Motor neuron (in vitro differentiated cells): ENCODE measurements at places on chromosomes 7 and 10. TPM values are rescaled to one million over a fixed set of nuclear protein-coding genes. Genes with fewer than 3 reads are reported as not detected.
A peak's percentile ranks its signal among the peaks of the same experiment; 100 is the strongest.

- peak; percentile 69 for ATAC-seq
Measured at GRCh38 chr7:150755473-150756099, 18.4 kb downstream of the GIMAP5 start.

GRCh38 chr7:2714636-2715035 lies 26.6 kb downstream of the AMZ1 start:
- ATAC-seq: no peak

DNA sequence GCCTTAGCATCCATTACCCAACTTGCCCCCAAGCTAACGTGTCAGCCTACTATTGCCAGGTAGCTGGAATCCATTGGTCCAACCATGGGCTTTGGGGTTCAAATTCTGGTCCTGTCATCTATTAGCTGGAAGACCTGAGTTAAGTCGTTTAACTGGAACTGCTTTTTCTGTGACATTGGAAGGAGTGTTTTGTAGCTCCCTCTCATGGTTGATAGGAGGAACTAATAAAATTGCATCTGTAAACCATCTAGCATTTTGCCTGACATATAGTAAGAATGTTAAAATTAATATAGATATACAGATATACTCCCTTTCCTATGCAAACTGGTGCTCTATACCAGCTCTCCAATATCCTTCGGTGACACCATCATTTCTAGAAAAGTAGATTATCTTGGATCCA lies 23.8 kb upstream of the SLF2 start:
- ATAC-seq: no peak

GRCh38 chr10:3056280-3057037 lies 10.9 kb upstream of the PFKP start:
- no peak for ATAC-seq

- ATAC-seq: no peak
Measured at GRCh38 chr7:104552102-104552501, 223.7 kb downstream of the LHFPL3 start.

DNA sequence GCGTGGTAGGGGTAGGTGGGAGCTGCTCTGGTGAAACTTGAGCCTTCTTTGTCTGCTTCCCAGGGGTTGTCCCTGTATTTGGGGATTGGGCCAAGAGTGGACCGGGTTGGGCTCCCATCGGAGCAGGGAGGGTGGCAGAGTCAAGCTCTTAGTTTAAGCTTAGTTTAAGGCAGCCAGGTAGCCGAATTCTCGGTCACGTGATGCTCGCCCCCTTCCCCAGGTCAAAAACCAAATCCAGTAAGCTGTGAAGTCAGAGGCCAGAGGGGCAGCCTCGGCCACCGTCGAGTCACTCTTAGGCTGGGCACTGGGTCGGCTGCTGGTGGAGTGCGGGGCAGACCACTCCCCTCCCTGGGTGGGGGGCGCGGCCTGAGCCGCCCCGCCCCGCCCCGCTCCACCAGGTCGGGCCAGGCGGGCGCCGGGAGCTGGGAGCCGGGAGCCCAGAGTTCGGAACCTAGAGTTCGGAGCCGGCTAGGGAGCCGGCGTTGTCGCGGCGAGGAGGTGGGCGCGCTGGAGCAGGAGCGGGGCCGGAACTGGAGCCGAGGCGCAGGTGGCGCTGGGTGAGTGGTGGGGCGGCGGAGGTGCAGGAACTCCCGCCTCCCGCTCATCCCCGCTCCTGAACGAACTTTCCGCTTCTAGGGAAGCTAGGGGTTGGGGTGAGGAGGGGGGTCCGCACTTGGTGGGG lies 2.8 kb upstream of the LZTS2 start:
- no peak for ATAC-seq

- no peak for ATAC-seq
Measured at GRCh38 chr10:9535744-9536143, 1481.3 kb downstream of the GATA3 start.

- no peak for ATAC-seq
Measured at GRCh38 chr7:52365349-52365748, 670.1 kb upstream of the POM121L12 start.

- no peak for ATAC-seq
Measured at GRCh38 chr7:126774077-126774476, 478.7 kb downstream of the GRM8 start.

GRCh38 chr7:96319439-96319838 lies 2.5 kb downstream of the SLC25A13 start:
- no peak for ATAC-seq

- ATAC-seq: no peak
Measured at GRCh38 chr7:85178531-85179298, 8.1 kb downstream of the SEMA3D start.

DNA sequence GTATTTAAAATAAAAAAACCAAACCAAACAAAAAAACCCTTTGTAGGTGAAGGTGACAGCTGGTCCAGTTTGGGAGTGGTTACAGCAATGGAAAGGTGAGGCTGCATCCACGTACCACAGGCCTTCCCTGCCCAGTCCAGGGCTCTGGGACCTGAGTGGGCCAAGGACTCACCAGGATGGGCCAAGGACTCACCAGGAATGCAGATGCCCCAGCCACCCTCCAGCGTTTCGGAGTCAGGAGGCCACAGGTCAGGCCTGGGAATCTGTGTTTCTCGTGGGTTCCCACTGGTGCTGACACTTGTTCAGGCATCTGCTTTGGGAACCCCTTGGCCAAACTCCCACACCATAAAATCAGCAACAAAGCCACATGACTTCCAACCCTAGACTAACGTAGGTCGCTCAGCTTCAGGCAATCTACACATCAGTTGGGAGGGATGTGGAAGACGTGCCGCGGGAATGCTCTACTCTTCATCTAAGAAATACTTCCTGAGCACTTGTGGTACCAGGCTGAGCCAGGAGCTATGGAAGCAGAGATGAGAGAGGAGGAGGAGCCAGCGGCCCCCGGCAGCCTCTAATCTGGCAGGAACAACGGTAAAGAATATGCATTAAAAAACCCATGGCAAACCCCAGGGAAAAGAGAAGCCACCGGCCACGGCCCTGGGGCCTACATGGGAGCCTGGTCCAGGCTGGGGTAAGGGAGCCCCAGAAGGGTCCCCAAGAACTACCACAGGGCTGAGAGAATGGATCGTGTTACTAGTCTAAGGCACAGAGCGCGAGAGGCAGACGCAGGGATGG lies 473.4 kb downstream of the PTPRN2 start:
- no peak for ATAC-seq

GRCh38 chr7:111730476-111731300 lies 168.4 kb upstream of the IMMP2L start:
- ATAC-seq: peak; percentile 85

GRCh38 chr10:113712755-113713639 lies 33.3 kb downstream of the CASP7 start:
- ATAC-seq: no peak

DNA sequence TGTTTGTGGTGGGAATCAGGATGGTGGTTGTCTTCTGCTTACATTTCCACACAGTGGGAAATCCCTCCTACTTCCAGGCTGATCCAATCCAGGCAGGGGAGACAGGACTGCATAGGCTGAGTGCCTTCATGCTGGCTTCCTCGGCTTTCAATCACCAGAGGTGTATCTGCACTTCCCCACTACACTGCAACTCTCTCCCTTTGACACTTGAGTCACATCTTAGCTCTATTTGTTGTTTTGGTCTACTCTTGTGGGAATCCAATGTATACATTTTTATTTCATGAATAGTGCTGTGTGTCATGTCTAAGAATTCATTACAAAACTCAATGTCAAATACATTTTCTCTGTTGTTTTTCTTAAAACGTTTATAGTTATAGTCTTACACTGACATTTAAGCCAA lies 735.6 kb downstream of the XPNPEP1 start:
- ATAC-seq: no peak

DNA sequence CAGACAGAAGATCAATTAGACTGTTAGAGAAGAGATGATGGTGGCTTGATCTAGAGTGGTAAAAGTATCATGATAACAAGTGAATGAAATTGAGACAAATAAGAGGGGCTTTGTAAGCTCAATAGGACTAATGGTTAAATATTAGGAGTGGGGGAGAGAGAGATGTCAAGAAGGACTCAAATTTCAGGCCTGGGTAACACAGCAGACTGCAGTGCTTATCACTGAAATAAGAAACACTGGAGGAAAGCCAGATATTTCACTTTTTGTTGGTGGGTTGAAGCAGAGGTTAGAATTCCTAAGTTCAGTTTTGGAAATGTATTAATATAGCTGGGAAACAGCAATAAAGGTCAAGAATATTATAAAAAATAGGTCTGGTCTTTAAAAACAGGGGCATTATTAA lies 74.6 kb downstream of the ORC5 start:
- ATAC-seq: no peak

DNA sequence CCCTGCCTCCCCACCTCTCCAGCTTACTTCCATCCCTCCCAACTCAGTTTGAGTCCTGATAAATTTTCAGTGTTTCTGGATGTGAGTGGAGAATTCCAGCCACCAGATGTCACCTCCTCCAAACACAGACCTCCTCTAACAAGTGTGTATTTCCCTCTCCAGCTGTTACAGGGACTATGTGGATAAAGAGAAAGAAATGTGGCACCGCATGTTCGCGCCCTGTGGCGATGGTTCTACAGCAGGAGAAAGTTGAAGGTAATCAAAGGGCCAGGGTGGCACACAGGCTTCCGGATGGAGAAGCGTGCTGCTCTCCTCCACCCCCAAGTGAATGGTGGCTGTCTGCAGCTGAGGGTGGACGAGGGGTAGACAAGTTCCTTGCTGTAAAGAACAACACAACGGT lies 14.7 kb downstream of the FKBP6 start:
- ATAC-seq: peak; percentile 79

- no peak for ATAC-seq
Measured at GRCh38 chr10:62036186-62037081, 134.9 kb downstream of the ARID5B start.

DNA sequence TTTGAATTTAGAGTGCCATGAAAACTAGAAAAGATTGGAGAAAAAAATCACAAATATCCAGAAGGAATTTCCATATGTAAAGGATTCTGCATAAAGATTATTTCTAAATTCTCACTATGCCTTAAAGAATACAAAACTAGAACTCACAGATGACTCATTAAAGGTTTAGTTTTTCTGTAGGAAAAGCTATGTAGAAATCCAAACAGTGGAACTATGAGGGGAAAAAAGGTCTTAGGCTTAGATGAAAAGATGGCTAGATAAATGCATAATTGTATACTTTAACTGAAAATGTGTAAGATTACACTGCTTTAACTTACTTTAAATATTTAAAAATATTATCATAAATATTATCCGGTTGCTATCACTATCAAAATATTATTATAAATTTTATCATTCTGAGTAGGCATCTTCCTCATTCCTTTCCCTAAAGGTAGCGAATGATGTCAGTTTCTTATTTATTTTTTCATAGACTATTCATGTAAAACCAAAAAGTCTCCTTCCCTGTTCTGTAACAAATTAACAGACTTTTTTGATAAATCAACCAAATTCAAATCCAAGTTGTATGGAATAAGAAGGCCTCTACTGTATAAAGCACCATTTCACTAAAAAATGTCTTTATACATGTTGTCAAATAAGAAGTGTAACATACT lies 69.1 kb upstream of the COMTD1 start:
- ATAC-seq: no peak

DNA sequence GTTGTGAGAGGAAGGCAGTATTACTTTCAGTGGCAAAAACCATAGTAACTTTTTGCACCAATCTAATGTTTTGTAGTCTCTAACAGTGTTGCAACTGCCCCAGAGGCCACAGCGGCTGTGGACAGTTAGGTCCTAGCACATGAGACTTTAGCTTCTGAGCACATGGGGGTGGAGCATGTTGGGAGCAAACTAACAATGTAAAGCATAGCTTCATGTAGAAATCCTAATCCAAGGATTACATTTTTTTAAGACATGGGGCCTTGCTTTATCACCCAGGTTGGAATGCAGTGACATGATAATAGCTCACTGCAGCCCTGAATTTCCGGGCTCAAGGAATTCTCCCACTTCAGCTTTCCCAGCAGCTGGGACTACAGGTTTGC lies 49.0 kb downstream of the LAMB1 start:
- ATAC-seq: no peak

DNA sequence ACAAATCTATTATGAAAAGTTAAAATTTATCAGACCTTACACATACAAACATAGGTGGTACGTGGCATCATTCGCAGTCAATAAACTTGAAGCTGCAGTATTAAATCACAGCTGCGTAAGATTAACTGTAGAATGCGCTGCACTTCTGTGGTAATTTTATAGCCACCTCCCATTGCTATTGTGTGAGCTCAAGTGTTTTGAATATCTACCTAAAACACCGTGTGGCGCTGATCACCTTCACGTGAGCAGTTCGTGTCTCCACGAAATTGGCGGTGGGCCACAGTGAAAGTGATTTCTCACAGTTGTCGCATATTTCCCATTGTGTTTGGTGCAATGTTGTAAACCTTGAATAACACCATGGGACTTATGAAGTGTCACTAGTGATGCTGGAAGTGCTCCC lies 102.8 kb downstream of the PLPP4 start:
- no peak for ATAC-seq

- no peak for ATAC-seq
Measured at GRCh38 chr7:343227-343822, 53.4 kb downstream of the FOXL3 start.

GRCh38 chr10:84216834-84217233 lies 8.5 kb downstream of the LRIT2 start:
- ATAC-seq: no peak

DNA sequence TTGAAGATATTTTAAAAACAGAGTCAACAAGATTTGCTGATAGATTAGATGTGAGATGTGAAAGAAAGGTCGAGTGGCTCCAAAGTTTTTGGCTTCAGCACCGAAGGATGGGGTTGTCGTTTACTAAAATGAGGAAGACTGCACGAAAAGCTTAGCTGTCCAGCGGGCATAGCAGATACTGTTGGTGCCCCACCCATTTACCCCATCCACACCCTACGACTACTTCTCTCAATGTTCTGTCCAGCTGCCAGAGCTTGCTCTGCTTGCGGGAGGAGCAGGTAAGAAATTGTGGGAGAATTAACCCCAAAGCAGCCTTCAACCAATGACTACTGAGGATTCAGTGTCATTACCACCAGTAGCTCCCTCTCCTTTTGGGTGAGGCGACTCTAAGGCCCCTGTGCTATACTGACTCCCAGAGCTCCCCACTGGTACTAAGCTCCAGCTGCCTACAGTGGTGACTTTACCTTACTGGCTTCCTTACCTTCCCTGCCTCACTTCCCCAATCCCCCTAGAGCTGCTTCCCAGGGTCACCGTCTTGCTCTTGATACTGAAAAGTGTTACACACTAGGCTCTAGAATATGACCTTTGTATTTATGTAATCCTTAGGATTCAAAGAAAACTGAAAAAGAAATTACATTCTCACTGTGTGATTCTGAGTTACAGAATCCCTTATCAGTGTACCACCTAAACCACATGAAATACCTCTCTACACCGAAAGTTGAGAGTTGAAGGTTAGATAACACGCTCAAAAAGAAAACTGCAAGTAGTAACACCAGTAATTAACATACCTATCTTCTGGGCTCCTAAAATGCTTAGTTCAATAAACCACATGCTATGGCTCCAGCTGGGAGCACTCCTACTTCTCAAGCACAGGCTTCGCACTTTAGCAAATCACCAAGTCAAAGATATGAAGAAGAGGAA lies 22.3 kb downstream of the CACUL1 start:
- peak; percentile 76 for ATAC-seq

GPR146 gene
- 0.97 and 1.1 TPM in 2 replicates for total RNA-seq

TMEM139 gene
- total RNA-seq: 1.3 and 3.1 TPM in 2 replicates

RHOBTB1 gene
- total RNA-seq: 10.7 TPM in 2 replicates

PDLIM1 gene
- total RNA-seq: 19.9 and 22.7 TPM in 2 replicates

ELN gene
- total RNA-seq: 1.8 and 2.2 TPM in 2 replicates

NPFFR1 gene
- 0.09 and 0.46 TPM in 2 replicates for total RNA-seq

CRPPA gene
- total RNA-seq: 2.1 and 2.6 TPM in 2 replicates

PLPP4 gene
- 0.21 and 0.23 TPM in 2 replicates for total RNA-seq

PAX2 gene
- total RNA-seq: 0.77 and 1.4 TPM in 2 replicates

CCDC3 gene
- 0.68 and 0.83 TPM in 2 replicates for total RNA-seq

SCART1 gene
- 1.8 and 2.3 TPM in 2 replicates for total RNA-seq

TMEM120A gene
- 19.2 and 20.4 TPM in 2 replicates for total RNA-seq

ZC3HAV1L gene
- 2.0 and 2.3 TPM in 2 replicates for total RNA-seq

CDHR3 gene
- 3.5 and 11.7 TPM in 2 replicates for total RNA-seq

EBLN1 gene
- not detected in 2 replicates for total RNA-seq

SPAM1 gene
- total RNA-seq: 0.14 TPM in 1 of 2 replicates, not detected in the other

SLC26A5 gene
- not detected in 2 replicates for total RNA-seq
